NCI-H69 (cell line): ENCODE measurements at places on chromosomes 16 and 17.

DNA sequence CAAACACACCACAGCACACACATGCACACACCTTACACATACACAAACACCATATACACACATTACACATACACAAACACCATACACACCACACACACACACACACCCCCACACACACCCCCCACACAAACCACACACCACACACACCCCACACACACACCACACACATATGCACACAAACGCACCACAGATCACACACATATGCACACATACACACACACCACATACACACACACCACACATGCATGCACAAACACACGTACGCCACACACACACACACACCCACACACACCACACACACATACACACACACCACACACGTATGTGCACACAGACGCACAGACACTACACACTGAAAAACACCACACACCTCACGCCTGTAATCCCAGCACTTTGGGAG lies 166.0 kb downstream of the AHSP start:
- DNase-seq = no peak

- no peak for DNase-seq
Measured at GRCh38 chr17:81719410-81720266, 7.6 kb downstream of the SLC25A10 start.

GRCh38 chr17:73324160-73324475 lies 12.3 kb upstream of the CDC42EP4 start:
- peak; percentile 30 for DNase-seq

DNA sequence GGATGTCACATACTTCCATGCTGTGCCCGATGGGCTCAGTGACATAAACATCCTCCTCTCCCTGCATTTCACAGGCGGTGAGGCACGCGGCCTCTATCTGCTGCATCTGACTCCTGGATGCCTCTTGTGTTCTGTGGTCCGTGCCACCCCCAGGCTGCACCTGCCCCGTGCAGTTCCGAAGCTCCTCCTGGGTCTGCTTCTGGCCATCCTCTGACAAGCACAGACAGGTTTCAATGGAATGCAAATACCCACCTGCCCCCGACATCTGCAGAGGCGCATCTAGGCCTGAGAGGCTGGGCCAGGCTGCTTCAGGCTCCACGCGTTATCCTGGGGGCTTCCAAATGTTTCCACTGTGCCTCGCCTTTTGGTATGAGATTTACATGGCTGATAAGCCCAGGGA lies 46.3 kb upstream of the DNAH17 start:
- no peak for DNase-seq
